ENCODE measurements at places on chromosomes 16 and 17.

- DNase-seq = no peak
These were observed 27.0 kb downstream of the RSL1D1 start for GRCh38 chr16:11824362-11824761.

DNA sequence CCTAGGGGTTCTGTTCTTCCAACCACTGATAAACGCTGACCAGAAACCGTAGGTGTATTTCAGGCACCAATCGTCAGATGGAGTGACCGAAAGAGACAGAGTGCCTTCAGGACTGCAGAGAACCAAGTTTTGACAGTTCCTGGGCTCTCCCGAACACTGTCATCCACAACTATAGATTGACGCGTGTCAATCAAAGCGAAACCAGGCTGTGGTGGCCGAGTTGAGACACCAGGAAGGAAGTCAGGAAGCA is 11.9 kb upstream of the AURKB start:
- DNase-seq = no peak

DNA sequence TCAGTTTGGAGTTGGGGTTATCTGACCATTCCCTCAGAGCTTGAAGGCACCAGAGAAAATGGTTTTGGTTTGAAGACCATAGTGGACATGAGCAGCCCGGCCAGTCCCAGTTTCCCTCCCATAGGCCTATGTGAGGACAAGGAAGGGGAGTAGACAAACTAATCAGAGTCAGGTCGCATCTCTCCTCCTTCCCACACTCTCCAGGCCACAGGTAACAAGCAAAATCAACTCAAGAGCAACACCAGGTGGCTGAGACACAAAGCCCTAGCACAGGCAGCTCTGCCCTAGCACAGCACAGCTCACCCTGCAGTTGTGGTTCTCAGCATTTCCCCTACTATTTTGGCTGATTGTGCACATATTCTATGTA is 7.2 kb downstream of the SUPT4H1 start:
- no peak for DNase-seq

DNA sequence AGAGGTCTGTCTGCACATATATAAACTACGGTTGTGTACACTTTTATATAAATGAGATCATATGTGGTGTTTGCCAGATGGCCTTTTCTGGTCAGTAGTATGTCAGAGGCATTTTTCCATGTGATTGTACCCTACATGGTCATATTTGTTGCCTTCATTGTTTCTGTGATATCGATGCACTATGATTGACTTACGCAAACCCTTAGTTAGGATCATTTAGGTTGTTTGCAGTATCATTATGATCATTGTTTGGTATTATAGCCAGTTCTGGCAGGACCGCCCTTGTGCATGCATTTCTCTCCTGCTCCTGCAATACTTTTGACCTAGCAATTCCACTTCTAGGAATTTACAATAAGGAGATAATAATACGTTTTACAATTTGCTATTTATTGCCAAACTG is 169.1 kb downstream of the MSI2 start:
- peak; percentile 24 for DNase-seq

DNA sequence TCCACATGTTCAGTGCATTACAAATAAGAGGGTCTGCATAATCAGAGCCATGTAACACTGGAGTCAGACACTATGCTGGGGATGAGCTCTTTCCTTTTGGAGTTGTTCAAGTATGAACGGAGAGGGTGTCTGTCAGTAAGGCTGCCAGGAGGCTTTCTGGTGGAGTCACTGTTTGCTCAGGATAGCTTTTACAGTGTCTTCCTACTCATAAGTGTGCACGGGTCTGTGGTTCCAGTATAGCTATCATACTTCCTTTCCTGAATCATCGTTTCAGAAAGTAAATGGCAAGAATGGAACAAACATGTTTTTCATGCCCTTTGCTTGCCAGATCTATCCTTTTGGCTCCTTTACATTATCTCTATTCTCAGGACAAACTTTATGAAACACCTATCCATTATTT is 152.7 kb upstream of the CDH11 start:
- DNase-seq = peak; percentile 83

DNA sequence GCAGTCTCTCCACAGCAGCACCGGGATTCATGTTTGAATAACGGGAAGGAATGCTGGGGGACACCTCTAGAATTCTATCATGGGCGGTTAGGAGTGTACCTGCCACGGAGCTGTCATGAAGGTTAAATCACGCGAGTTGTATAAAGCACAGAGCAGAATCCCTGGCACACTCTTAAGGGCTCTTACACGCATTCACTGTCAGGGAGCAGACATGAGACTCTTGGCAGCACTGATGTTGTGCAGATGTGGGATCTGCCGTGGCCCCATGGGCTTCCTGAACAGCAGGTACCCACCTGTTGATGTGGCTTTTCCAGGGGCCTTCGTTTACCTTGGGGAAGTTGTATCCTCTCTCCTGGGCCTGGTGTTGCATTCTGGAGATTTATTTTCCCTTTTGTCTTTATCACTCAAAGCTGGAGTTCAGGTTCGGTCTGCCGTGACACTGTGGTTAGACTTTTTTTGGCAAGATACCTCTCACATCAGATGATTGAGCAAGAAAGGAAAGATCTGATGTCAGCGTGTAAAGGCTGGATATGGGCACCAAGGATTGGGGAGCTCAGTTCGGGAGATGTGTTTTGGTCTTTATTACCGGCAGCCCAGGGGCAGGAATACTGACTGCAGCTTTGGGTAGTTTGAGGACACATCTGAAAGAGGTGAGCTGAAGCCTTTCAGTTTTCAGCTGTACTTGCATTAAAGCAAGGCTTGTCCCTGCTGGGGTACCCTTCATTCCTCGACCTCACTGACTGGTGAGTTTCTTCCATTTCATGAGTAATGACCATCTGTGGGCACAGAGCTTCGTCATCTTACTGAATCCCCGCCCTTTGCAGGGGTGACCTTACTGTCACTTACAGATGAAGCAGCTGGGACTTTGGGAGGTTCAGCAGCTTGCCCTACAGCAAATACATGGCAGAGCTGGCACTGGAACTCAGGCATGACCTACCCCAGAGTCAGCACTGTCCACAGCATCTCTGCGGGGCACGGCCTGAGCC is 19.3 kb downstream of the KNOP1 start:
- DNase-seq = no peak

GRCh38 chr17:48671697-48672171 is 45.6 kb upstream of the HOXB9 start:
- peak; percentile 95 for DNase-seq

DNA sequence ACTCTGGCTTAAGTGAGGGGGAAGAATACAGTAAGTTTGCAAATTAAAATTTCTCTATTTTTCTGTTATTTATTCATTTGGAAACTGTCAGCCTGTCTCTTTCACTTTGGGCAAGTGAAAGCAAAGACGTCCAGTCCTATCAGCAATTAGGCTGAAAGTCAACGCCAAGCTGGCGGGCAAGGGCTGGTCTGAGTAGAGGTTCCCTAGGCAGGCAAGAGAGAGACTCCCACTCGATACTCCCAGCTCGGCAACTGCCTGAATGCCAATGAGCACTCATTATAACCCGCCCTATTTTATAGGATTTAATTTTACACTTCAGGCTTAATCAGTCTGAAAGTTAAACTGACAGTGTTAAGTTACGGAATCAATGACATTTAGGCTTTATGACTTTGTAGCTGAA is 14.3 kb upstream of the SLC38A8 start:
- no peak for DNase-seq

- DNase-seq = peak; percentile 81
These were observed 22.7 kb downstream of the FAM83G start for GRCh38 chr17:18981642-18982424.

- DNase-seq = no peak
These were observed 442.6 kb upstream of the PSMD7 start for GRCh38 chr16:73853968-73854367.

- no peak for DNase-seq
These were observed 46.1 kb upstream of the ACSF3 start for GRCh38 chr16:89047331-89048089.

GRCh38 chr17:2181897-2182448 is 121.6 kb downstream of the SMG6 start:
- no peak for DNase-seq

GRCh38 chr16:58176608-58177352 is 21.1 kb downstream of the CSNK2A2 start:
- DNase-seq = no peak

DNA sequence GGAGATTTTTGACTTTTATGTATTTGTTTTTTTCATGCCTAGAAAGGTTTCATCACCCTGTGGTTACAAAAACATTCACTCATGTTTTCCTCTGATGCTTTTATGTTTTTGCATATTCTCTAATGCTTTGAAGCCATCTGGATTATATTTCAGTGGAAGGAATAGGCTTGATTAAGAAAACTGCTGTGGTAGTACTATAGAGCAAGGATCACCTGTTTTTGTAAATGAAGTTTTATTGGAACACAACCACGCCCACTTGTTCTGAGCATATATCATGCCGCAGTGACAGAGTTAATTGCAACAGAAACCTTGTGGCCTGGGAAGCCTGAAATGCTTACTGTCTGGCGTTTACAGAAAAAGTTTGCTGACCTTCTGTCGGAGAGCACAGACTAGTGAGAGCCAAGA is 11.5 kb downstream of the COX10 start:
- no peak for DNase-seq

- no peak for DNase-seq
These were observed 17.5 kb upstream of the SPNS2 start for GRCh38 chr17:4480929-4481898.

GRCh38 chr17:57255182-57255775 is 1.0 kb upstream of the MSI2 start:
- DNase-seq = no peak

DNA sequence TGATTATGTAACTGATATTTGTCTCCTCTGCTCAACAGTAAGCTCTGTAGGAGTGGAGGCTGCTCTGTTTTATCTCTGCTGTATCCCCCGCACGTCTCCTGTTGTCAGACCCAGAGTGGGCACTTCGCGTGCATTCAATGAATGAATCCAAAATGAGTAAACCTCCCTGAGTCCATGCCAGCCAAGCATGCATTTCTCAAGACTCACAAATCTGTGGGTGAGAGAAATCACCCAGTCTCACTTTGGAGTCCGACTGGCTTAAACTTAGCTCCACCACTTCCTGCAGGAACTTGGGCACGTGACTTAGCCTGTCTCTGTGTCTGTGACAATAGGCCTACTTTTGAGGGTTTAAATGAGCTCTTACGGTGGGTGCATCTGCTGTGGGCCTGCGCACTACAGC is 3.7 kb downstream of the PNPO start:
- no peak for DNase-seq

DNA sequence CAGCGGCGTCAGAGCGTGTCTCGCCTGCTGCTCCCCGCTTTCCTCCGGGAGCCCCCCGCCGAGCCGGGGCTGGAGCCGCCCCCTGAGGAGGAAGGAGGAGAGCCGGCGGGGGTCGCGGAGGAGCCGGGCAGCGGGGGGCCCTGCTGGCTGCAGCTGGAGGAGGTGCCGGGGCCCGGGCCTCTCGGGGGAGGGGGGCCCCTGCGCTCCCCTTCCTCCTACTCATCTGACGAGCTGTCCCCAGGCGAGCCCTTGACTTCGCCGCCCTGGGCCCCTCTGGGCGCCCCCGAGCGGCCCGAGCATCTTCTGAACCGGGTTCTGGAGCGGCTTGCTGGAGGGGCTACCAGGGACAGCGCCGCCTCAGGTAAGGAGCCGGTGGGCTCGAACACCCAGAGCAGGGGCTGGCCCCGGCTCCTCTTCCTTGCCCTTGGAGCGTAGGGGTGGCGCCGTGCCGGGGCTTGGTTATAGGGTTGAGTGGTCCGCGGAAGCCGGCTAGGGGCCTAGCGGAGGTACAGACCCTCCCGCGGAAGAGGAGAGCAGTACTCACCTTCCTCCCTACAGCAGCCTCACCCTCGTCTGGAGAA is 841 bp downstream of the RAPGEFL1 start:
- no peak for DNase-seq

- no peak for DNase-seq
These were observed 77.0 kb downstream of the NTN1 start for GRCh38 chr17:9098242-9098825.

DNA sequence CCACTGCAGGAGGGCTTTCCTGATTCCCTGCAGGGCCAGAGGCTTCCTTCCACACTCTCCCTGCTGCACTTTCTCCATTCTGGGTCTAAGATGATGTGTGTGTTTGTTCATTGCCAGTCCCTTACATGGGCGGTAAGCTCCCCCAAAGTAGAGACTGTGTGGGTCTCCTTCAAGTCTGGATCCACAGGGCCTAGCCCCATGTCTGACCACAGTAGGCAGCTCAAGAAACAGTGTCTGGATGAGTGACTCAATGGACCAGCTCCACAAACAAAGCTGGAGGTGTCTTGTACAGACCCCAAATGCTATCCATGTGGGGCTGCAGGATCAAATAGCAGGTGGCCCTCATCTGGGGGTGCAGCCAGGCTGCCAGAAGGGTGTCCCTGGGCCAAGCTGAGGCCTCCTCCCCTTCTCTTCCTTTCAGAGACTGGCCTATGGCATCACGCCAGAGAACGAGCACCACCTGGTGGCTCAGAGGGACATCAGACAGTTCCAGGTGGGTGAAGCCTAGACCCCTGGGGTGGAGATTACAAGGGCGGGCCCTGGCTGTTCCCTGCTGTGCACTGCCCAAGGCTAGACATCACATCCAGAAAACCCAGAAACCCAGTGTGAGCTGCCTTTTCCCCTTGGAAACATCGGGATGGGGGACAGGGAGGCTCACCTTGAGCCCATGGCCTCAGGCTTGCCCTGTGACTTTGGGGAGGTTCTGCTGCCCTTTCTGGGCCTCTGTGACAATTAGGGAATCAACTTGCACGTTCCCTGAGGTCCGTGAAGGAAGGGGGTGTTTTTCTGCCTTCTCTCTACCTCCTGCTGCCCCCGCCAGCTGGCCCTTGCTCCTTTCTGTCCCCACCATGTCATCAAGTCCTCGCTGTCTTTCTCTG is 45.9 kb downstream of the SLC6A2 start:
- peak; percentile 57 for DNase-seq

- DNase-seq = peak; percentile 19
These were observed 66.0 kb downstream of the CDK12 start for GRCh38 chr17:39527220-39527813.

DNA sequence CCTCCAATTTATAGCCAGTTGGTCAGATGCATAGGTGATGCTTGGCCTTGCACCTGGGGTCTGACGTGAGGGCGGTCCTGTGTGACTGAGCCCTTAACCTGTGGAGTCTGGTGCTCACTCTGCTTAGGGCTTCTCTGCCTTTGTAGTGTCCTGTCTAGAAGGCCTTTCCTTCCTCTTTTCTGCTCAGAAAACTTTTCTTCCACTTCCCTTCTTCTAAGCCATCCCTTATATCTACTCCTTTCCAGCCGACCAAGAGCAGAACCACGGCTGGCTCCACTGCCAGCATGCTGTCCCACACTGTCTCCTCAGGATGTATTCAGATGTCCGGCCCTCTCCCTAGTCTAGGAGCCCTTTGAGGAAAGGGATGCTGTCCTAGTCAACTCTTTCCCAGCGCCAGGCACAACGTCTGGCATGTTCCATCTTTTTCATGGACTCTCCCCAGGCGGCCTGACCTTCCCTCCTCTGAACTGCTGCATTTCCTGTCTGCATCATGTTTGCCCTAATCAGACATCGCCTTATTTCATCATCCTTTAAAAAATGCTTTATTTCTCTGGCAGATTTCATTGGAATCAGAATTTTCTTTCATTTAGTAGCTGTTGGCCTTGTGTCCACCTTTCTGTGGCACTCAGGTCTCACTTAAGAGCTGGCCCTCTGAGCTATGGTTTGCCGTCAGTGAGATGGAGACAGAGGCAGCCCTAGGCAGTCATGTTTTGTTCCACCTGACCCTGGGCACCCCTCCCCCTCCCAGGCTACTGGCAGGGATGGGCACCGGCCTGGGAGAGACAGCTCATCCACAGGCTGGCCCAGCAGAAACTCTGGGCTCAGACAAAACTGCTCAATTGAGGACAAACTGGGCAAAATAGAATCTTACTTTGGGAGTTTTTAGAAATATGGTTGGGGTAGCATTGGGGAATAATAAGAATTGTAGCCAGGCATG is 15.5 kb upstream of the BRCA1 start:
- DNase-seq = no peak

GRCh38 chr16:58850019-58850677 is 116.0 kb upstream of the GOT2 start:
- DNase-seq = no peak
